Fibroblast of pulmonary artery (primary cell): ENCODE measurements at places on chromosomes 6 and 20.
A peak's percentile ranks its signal among the peaks of the same experiment; 100 is the strongest.

GRCh38 chr6:30612213-30612612 lies 4.8 kb downstream of the PPP1R10 start:
- DNase-seq = peak; percentile 56

- no peak for DNase-seq
Measured at GRCh38 chr6:148769304-148769968, 22.6 kb downstream of the UST start.

GRCh38 chr6:53041356-53041755 lies 23.8 kb upstream of the FBXO9 start:
- no peak for DNase-seq

GRCh38 chr20:36273414-36274180 lies 32.5 kb upstream of the DLGAP4 start:
- peak; percentile 28 for DNase-seq

- no peak for DNase-seq
Measured at GRCh38 chr20:38207621-38208020, 42.6 kb upstream of the TGM2 start.

GRCh38 chr6:166758136-166758704 lies 131.2 kb upstream of the RPS6KA2 start:
- no peak for DNase-seq

DNA sequence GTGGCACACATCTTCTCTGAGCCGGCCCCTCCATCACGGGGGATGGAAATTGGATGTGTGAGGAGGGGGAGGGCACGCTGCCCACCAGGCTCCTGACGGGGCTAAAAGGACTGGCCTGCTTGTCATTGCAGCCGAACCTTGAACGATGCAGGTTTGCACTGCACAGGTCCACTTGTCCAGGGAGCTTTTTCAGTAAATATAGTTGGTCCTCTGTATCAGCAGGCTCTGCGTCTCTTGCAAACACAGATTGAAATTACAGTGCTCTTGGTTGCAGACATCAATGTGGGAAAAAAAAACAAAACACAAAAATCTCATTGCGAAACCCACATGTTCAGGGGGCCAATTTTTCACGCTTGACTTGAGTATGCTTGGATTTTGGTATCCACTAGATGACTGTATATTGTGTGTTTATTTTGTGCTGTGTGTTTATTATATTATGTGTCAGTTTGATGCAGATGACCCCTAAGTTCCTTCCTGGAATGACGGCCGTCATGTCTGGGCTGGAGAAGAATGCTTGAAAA lies 29.2 kb downstream of the ERMARD start:
- DNase-seq = peak; percentile 28

DNA sequence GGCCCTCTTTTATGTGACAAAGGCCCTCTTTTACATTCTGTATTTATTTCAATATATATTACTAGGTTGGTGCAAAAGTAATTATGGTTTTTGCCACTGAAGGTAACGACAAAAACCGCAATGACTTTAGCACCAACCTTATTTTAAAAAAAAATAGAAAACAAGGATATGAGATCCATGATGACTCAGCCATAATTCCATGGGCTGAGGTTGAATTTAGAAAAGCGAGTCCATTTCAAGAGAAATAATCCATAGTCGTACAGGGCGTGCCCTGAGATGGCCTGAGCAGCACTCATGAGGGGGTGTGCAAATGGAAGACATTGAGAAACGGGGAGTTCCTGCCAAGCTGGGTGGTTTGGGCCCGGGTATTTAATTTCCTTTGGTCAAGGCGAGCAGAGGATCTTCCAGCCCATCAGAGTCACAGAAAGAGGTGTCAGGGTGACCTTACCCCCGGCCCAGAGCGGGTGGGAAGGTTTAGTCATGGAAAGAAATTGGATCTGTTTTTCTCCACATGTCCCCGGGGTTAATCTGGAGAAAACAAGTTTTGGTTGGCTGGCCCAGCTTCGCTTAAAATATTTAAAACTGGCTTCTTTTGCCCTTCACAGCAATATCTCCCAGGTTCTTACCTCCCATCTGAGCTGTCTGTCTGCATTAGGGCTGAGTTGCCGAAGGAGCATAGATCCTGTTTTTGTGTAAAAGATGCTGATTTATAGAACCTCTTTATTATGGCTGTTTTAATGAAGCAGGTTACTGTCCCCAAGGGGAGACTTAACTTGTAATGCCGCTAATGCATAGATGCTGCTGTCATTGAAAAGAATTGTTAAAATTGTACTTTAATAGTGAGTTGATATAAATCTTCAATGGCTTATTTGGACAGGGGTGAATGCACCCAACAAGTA lies 255.6 kb downstream of the PREX1 start:
- no peak for DNase-seq

- peak; percentile 66 for DNase-seq
Measured at GRCh38 chr20:38143646-38144554, 21.2 kb downstream of the TGM2 start.

- no peak for DNase-seq
Measured at GRCh38 chr6:16717275-16717942, 43.9 kb downstream of the ATXN1 start.

DNA sequence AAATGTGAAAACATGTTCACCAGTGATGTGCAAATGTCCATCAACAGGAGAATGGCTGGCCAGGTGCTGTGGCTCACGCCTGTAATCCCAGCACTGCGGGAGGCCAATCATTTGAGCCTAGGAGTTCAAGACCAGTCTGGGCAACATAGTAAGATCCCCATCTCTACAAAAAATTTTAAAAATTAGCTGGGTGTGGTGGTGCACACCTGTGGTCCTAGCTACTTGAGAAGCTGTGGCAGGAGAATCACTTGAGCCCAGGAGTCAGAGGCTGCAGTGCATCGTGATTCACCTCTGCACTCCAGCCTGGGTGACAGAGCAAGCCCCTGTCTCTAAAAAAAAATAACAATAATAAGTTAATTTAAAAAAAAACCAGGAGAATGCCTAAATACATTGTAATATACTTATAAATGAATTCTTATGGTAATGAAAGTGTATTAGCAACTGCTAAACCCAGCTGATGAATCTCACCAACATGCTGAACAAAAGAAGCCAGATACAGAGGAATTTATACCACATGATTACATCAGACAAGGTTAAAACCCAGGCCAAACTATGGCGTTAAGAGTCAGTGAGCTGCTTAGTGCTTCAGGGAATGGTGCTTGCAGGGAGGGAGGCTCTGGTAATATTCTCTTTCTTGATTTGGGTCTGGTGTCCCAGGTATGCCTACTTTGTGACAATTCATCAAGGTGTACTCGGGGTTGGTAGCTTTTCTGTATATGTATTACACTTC lies 36.4 kb downstream of the RPP40 start:
- DNase-seq = peak; percentile 19

GRCh38 chr6:95802978-95803377 lies 212.8 kb upstream of the FUT9 start:
- DNase-seq = no peak
